NCI-H2171 treated with DMSO at 0.1 percent for 48 hours (cell line): ENCODE measurements at places on chromosomes 2 and 18.

GRCh38 chr18:72820571-72820970 is 47.2 kb downstream of the NETO1 start:
- no peak for DNase-seq

GRCh38 chr2:96291751-96292150 is 13.6 kb downstream of the SNRNP200 start:
- DNase-seq, result no peak

DNA sequence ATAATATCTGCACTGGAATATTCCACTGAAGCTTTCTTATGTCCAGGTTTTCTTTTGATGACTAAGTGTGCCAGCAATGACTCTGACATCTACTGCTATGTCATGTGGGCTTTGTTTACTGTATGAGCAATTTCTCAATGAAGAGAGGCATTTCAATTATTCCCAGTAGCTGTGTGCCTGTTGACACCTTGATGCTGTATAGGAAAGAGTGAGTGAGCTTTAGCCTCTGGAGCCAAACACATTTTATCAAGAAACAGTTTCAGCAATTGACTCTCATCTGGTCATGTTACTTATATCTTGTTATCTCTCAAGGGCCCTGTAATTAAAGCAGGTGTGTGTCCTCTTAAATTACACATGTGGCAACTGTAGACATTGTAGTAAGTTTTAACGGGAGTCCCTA is 493.2 kb upstream of the FANCL start:
- DNase-seq, result peak; percentile 52

GRCh38 chr2:157375384-157375783 is 49.8 kb upstream of the ERMN start:
- no peak for DNase-seq

GRCh38 chr2:1751767-1752725 is 7.7 kb upstream of the PXDN start:
- DNase-seq, result no peak

DNA sequence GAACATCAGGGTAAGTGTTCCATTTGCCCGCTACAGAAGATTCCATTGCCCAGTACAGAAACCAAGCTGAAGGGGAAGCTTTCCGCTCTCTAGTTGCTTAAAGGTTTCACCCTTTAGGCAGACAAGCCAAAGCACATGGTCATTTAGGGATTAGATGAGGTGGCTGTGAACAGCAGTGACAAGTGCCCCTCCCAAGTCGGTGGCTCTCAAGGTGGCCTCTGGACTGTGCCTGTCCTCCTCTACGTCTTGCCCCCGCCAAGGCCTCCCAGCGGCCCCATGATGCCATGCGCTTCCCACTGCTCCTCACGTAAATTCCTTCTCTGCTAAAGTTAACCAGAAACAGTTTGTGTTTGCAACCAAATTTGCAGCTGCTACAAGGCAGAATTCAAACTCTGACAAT is 24.2 kb upstream of the PTPN4 start:
- DNase-seq, result no peak

GRCh38 chr2:17282245-17282644 is 236.0 kb downstream of the RAD51AP2 start:
- no peak for DNase-seq

DNA sequence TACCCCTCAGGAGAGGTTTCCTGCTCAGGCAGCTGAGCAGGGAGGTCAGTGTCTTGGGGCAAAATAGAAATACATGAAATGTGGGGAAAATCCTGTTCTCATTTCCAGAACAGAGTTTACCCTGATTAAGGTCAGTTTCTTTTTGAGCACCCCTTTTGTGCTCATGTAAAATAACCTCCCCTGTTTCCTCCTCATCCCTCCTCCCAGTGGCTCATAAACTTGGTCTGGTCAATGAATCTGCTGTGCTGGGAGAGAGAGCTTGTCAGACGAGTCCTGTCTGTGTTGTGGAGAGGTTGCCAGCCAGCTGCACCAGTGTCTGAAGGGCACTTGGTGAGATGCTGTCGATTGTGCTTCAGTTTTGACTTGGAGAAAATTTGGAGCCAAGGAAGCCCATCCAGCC is 48.6 kb downstream of the NTSR2 start:
- DNase-seq, result no peak

DNA sequence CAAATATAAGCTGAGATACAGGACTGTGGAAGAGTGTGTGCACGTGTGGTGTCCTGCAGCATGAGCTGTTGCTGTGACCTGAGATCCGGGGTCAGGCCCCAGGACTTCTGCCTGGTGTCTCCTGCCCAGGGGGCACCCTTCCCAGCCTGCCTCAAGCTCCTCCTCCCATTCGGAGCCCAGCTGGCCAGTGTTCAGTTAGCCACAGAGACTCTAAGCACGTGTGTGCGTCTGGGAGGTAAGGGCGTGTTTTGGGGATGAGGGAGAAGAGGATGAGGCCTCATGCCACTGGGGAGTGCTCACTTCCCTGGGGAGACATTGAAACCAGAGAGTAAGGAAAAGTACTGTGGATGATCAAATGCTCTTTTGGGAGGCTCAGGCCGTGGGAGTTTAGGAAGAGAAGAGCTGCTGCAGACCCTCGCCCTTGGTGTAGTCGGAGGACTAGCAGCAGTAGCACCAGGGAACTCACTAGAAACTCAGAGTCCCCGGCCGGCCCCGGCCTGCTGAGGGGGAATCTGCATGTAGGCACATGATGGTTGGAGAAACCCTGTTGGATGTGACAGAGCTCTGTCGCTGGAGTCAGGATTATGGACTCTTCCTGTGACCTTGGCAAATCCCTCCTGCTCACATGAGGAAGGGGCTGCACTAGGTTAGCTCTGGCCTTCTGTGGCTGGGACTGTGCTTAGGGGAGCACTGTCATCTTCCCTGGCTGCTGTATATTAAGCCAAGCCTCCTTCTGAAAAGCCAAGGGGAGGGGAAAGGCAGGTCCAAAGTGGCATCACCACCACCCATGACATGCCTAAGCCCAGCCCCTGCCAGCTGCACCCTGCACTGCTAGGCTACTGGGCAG is 231.1 kb downstream of the DYSF start:
- no peak for DNase-seq

- no peak for DNase-seq
Observed at GRCh38 chr2:234898534-234899053, 53.2 kb upstream of the SH3BP4 start.

DNA sequence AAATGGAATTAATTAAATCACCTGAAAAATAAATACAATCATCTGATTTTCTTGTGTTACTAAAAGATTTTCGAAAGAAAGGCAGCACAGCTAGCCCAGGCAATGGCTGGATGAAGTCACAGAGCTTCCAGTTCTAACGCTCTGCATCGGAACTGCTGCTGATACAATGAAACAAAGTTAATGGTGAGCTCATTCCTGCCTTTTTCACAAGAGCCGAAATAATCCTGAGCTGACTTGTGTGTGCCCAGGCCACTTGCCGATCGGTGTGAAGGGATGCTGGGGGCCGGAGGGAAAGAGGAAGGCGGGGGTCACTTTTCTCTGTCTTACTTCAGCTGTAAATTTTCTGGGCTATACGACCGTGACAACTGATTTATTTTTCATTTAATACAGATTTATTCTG is 149.5 kb downstream of the INO80D start:
- DNase-seq, result no peak

DNA sequence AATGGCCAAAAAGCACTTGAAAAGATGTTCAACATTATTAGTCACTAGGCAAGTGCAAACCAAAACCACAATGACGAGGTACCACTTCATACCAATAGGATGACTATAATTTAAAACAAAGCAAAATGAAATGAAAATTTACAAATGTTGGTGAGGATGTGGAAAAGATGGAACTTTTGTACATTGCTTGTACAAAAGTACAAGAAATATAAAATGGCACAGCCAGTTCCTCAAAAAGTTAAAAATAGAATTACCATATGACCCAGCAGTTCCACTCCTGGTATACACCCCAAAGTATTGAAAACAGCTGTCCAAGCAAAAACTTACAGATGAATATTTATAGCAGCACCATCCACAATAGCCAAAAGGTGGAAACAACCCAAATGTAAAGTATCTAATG is 107.8 kb upstream of the XPO1 start:
- no peak for DNase-seq

DNA sequence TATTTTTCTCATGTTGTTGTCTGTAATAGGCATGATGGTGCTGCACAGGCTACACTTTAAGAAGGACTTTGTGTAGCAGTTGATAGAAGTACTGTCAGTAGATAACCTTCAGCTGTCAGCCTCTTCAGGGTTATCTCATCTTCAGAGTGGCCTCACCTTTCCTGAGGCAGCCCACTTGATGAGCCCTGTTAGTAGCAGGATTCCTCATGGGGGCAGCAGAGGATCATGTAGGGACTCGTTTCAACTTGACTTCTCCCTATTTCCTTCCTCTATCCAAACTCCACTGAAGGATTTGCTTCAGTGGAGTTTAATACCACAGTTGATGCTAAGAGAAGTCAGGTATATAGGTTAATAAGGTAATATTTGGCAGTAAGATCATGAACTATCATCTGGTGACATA is 530.3 kb upstream of the FSIP2 start:
- DNase-seq, result peak; percentile 67

- DNase-seq, result no peak
Observed at GRCh38 chr2:48984922-48985321, 169.4 kb downstream of the FSHR start.

GRCh38 chr2:187475499-187476248 is 27.6 kb upstream of the CALCRL start:
- no peak for DNase-seq

GRCh38 chr2:184620367-184620766 is 22.0 kb downstream of the ZNF804A start:
- DNase-seq, result peak; percentile 38

- DNase-seq, result no peak
Observed at GRCh38 chr2:208379192-208379591, 27.4 kb upstream of the PTH2R start.

GRCh38 chr2:194602750-194603149 is 1054.3 kb upstream of the SLC39A10 start:
- no peak for DNase-seq

DNA sequence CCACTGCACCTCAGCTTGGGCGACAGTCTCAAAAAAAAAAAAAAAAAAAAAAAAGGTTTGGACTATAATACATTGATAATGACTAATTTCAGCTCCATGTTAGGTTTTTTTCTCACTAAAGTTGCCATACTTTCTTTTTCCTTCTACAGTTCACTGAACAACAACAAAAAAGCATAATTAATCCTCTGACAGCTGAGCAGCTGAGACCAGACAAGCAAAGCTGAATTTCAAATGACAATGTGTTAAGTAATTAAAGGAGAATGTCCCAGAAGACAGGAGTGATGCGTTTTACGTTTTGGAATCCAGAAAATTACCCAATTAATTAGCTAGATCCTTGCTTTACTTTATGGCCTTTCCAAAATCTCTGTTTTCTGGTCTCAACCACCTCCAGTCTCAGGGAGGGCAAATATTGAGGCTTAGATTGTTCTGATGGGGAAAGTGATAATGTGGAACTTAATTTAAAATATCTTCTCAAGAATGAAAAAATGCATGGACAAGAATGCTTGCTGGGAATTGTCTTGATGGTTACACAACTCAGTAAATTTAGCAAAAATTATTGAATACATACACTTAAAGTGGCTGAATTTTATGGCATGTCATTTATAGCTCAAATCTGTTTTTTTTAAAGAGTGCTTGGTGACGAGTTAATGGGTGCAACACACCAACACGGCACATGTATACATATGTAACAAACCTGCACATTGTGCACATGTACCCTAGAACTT is 17.4 kb upstream of the RMDN2 start:
- no peak for DNase-seq
